Psoas muscle (tissue), 8 donors: ENCODE measurements at places on chromosomes 7 and 10. TPM values are rescaled to one million over a fixed set of nuclear protein-coding genes. Genes with fewer than 3 reads are reported as not detected.
A peak's percentile ranks its signal among the peaks of the same experiment; 100 is the strongest.

DNA sequence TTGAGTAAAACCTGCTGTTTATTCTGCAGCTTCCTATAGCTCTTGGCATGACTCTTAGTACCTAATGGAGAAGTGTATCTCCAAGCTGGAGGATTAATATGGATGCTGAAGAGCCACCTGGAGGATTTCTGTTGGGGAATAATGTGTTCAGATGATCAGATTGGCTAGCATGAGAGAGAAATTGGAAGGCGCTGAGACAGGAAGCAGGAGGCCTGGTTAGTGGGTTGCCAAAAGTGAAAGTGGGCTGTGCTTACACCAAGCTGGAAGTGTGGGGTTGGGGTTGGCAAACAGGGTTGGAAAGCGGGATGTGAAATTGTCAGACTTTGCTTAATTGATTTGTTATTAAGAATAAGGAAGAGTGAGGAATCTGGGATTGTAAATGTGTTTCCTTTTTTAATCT, 111.8 kb upstream of the PLPP4 start:
- DNase-seq = no peak

- no peak for DNase-seq
Observed at GRCh38 chr10:5741276-5741675, 56.6 kb downstream of the TASOR2 start.

GRCh38 chr10:49647985-49648795, 31.3 kb upstream of the C10orf53 start:
- DNase-seq = no peak

GRCh38 chr7:127755521-127755920, 103.5 kb downstream of the SND1 start:
- DNase-seq = no peak

OR6V1 gene
- total RNA-seq = not detected

DNA sequence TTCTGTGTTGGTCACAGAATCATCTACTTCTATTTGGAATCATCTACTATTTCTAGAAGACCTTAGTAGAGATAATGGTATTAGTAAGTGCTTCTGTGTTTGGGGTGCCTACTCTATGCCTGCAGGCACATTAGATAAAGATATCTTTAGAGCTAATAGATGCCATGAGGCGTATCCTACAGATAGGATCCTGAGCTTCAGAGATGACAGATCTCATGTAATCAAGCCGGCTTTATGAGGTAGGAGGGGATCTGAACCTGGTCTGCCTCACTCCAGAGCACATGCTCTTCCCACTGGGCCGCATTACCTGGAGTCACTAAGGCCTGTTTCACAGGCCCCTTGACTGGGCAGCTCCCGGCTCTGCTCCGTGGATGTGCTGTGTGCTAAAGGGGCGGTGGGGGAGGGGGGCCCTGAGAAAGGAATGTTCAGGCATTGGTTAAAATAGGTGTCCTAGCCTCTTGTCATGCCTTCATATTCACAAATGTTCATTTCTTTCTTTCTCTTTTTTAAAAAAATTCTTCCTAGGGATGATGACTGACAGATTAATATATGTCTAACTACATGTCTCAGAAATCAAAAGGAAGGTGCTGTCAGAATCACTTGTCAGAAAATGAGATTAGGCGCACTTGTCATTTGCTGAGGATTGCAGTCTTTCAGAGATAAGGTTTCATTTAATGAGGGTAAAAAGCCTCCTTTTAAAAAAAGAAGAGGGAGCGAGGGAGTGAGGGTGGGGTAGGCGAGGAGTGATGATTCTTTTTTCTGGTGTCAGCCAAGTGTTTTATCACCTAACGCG, 458.0 kb upstream of the GALNT17 start:
- DNase-seq = no peak

CYP2C19 gene
- not detected for total RNA-seq

DNA sequence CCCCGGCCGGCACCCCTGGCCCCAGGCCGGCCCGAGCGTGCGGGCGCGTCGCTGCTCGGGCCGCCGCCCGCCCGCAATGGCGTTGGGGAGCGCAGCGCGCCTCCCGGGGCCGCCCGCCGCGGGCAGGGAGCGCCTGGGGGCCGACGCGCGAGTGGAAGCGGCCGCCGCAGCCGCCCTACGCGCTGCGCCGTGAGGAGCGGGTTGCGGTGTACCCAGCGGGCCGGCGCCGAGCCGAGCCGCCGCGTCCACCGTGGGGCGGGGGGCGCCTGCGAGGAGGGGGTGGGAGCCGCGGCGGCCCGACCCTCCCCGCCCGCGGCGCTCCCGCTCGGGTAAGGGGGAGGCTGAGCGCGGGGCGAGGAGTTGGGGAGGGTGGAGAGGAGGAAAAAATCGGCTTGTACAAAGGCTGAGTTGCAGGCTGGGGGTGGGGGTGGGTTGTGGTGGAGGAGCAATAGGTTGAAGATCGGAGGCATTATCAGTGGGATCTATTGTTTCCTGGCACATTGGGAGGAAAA, 473 bp downstream of the PPP1R9A start:
- no peak for DNase-seq

DNA sequence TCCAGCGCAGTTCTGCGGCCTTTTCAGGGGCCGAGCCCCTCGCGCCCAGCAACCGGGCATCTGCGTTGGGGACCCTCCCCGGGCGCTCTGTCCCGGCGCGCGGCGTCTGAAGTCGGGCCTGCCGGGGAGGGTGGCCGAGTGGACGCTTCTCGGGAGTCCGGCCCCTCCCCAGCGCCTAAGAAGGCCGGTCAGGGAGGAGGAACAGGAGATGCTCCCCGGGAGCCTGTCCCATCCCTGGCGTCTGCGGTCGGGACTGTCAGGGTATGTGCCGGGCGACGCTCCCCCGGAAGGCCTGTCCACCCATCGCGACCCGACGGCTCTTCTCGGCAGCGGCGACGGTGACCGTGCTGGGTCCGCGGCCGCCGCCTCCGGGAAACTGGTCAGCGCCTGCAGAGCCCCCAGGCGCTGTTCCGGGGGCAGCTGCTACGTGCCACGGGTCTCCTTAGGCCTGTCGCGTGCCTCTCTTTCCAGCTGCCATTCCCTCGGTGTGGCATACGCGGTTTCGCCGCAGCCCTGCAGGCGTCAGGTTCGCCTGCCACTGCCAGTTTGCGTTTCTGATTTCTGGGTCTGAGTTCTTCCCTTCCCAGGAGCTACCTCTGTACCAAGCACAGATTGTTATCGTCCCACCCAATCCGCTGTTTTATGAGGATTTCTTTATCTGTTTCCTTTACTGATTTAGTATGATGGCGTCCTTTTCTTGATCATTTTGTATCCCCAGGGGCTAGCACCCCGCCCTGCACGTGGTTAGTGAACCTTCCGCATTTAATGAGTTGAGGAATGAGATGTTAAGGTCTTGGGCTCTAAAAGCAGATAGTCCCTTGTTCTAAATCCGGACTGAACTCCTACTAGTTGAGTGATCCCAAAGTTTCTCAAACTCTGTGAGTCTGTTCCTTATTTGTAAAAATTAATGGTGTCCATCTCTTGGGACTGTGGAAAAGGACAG, 782 bp downstream of the IFIT5 start:
- DNase-seq = peak; percentile 73

DNA sequence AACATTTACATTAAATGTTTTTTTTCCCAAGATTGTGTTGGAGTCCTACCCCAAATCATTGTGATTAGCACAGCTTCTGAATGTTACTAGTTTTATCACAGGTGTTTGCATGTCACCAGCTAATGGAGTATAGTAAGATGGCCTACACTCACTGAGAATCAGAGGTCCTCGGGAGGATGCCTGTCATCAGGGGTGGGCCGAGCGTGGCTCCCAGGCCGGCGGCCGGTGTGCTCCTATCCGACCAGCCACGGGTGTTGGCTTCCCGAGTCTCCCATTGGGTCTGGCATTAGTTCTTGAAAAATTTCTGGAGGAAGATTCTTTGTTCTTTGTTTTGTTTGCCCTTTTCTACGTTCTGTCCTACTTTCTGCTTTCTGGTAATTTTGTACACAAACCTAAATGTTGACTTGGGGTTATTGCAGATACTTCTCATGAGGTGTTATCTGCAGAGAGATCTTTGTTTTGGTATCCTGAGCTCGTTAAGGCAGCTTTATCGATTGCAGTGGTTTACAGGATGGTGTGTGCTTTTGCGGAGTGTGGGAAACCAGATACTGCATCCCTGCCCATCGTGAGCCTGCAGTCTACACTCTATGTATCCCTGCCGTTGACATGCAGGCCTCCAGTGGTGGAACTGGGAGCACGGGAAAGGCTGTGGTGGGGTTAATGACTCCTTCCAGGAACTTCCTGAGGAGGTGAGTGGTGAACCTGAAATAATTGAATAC, 67.3 kb upstream of the DNAJB6 start:
- DNase-seq = no peak

DNA sequence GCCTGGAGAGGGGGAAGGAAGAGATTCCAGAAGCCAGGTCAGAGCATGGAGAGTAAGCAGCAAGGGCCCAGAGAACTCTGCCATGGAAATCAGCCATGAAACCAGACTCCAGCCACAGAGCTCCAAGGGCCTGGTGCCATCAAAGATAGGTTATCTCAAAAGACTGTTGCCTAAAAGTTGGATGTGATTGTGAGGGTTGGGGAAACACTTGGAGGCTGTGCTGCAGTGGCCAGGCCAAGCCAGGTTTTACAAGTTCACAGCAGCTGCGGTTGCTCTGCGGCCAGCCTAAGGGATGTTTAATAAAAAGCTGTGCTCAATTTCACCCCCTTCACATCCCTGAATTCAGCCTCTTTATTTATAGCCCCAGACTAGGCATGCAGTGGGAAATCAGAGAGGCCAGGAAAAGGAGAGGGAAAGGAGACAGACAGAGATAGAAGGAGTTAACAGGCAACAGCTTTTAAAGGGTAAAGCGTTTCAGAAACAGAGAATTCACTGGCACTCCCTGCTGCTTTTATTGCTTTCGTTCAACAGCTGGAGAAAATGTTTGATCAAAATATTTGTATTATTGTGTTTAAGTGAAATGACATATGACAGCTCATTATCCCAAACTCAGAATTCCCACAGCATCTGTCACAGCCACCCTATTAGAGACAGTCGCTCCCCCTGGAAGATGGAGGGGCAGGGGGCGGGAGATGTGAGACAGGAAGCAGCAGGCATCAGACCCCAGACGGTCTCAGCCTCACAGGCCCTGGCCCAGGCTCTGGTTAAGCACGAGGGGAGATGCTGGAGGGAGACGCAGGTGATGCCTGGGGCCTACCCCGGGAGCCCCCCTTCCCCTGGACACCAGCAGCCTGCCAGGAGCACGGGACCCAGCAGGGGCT, 140.1 kb downstream of the GLI3 start:
- peak; percentile 57 for DNase-seq

- DNase-seq = no peak
Observed at GRCh38 chr7:20038676-20039075, 178.5 kb downstream of the MACC1 start.

DNA sequence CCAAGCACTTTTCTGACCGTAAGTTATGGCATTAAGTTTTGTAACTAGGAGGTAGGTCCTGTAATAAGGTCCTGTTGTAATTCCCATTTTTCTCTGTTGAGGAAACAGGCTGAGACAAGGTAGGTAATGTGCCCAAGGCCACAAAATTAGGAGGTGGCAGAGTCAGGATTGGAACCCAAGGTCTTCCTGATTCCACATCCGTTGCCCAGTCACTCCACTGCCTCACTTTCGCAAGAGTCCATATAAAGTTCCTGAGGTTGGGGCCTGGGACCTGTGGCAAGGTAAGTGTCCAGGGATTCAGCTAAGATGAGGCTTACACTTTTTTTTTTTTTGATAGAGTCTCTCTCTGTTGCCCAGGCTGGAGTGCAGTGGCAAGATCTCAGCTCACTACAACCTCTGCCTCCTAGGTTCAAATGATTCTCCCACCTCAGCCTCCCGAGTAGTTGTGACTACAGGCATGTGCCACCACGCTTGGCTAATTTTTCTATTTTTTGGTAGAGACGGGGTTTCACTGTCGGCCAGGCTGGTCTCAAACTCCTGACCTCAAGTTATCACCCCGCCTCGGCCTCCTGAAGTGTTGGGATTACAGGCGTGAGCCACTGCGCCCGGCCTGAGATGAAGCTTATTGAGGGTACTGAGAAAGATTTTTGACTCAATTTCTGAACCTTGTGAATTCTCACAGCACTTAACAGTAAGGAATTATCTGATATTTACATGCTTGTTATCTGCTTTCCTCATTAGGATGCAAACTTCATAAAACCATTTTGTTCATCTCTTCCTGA, 20.3 kb upstream of the GNA12 start:
- DNase-seq = no peak

- no peak for DNase-seq
Observed at GRCh38 chr7:76395965-76396726, 13.4 kb downstream of the SSC4D start.

PIK3CG gene
- total RNA-seq = 0.74 TPM

GRCh38 chr7:44846816-44847508, 925 bp downstream of the H2AZ2 start:
- DNase-seq = no peak

GRCh38 chr7:6432781-6433180, 15.0 kb downstream of the DAGLB start:
- DNase-seq = no peak

GARIN1A gene
- 0.82 TPM for total RNA-seq

DNA sequence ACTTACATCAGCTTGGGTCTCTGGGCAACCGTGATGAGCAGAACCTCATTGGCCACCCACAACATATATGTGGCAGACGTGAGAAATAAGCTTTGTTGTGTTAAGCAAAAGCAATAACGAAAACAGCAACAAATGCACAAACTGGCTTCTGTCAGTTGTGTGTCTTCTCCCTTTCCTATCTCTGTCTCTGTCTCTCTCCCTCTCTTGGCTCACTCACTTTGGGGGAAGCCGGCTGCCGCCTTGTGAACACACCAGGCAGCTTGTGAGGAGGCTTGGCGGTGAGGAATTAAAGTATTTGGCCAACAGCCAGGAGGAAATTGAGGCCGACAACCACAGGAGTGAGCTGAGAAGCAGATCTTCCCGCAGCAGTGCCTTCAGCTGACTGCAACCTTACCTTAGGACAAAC, 21.9 kb upstream of the CDCA7L start:
- DNase-seq = no peak

GRCh38 chr10:58291538-58292174, 22.7 kb downstream of the CISD1 start:
- DNase-seq = no peak

DNA sequence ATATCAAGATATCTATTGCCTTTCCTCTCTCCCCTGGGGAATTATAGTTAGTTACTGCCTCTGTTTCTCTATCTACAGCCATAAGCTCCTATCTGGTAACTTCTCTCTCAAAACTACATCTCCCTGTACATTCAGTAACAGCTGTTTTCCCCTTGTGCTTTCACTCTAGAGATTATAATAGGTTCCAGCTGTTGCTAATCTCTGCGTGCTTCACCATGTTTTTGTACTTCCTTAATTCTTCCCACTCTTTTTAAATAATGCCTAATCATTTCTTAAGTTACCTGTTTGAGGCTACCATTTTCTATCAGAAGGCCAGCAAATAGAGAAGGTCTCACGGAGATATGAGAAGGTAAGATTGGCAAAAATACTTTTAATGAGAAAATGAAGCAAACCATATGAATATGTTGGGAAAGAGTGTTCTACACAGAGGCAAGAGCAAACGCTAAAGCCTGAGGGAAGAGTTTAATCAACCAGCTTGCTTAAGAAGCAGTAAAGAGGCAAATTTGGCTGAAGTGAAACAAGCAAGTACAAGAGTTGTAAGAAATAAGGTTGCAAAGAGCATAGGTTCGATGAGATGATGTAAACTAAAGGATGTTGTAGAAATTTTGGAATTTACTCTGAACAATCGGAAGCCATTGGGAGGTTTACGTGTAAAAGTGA, 101.9 kb upstream of the HGF start:
- no peak for DNase-seq

HOXA5 gene
- 6.6 TPM for total RNA-seq

ACSM6 gene
- total RNA-seq = not detected
